Stimulated activated naive CD4-positive, alpha-beta T cell (primary cell): ENCODE measurements at places on chromosomes 6 and 20.

- DNase-seq, result peak; percentile 49
These were observed 252.8 kb downstream of the CDH26 start for GRCh38 chr20:60210779-60211617.

- DNase-seq, result no peak
These were observed 388.4 kb upstream of the GJE1 start for GRCh38 chr6:141744194-141744925.

- no peak for DNase-seq
These were observed 16.9 kb downstream of the KCNK15 start for GRCh38 chr20:44762466-44763140.

- DNase-seq, result no peak
These were observed 2.8 kb upstream of the MAS1L start for GRCh38 chr6:29490552-29490951.

GRCh38 chr6:148027201-148027600 is 315.4 kb upstream of the SASH1 start:
- DNase-seq, result no peak

DNA sequence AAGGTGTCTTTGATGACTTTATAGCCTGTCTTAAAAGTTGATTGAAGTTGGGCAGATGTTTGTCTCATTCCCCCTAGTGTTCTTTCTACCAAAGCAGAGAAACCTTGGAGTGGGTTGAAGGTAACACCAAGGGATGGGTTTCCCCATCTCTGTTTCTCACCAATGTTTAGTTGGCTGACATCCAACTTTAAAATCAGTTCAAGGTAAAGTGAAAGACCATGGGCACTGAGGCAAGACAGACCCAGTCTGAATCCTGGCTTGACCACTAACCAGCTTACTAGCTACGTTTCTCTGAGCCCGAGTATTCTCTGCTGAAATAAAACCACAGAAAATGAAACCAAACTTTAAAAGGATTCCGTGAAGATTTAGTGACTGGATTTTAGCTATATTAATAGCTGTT is 258.9 kb downstream of the KIF16B start:
- no peak for DNase-seq

DNA sequence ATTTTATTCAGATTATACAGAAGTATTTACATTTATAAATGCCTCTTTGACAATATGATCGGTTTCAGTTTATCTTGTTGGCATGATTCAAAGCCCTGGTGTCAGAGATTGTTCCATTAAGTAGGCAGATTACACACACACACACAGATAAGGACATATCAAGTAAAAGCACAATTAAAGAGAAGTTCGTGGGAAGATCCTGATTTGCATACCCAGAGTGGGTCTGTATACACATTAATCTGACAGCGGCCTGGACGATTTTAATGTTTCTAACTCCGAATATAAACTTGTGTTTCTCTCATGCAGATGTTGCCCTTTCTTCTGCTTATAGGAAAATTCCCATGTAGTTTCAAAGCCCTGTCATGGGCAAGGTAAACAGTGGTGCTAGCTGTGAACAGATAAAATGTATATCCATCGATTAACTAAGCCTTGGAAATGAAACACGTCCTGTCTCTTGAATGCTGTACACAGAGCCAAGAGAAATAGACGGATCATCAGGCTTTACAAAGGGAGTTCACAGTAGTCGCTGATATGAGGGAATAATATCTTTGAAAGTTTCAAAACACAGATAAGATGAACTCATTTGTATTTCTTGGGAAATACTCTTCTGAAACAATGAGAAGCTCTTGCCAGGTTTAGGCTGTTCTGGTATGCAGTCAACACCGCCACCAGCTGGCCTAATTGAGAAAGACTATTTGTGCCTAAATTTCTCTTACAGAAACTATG is 108.2 kb upstream of the GMDS start:
- peak; percentile 28 for DNase-seq

GRCh38 chr6:29995340-29995777 is 53.0 kb downstream of the HLA-A start:
- no peak for DNase-seq

- no peak for DNase-seq
These were observed 43.6 kb downstream of the KIAA1755 start for GRCh38 chr20:38216746-38217595.

- no peak for DNase-seq
These were observed 3.3 kb downstream of the MTHFD1L start for GRCh38 chr6:150868759-150869158.

DNA sequence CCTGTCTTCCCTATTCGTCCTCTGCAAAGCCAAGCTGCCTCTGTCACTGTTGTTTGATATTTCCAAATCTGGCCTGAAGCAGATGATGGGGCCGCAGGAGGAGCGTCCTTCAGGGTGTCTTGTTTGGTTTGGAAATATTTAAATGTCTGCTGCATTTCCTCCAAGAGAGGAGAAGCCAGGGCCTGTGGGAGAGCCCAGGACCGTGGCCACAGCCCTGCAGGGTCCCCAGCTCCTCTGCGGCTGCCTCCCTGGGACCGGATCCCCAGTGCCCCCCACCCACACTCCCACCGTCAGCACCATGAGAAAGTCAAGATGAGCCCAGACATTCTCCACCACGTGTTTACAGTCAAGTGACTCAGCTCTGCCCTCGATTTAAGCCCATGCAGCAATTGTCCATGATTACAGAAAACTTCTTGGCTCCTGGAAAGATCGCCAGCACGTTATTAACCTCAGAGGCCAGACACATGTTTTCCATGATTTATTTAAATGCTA is 18.2 kb downstream of the FOXF2 start:
- DNase-seq, result no peak

DNA sequence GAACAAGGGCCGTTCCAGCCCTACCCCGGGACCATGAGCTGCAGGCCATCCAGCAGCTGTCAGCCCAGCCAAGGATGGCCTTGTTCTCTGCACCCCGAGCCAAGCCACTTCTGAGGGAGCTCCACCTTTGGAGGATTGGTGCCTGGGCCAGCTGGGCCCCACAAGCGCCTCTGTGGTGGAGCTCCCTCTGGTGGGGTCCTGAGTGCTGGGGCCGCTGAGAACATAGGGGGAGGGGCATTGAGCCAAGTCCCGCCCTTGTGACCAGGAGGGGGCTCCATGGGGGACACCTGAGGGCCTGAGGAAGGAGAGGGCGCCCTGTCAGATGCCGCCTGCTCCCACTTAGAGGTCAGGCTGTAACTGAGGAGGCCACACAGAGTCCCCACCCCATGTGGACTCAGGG is 43.2 kb downstream of the YTHDF1 start:
- no peak for DNase-seq

GRCh38 chr6:32166411-32167061 is 2.1 kb downstream of the EGFL8 start:
- no peak for DNase-seq

- no peak for DNase-seq
These were observed 29.4 kb downstream of the SIM1 start for GRCh38 chr6:100435299-100435698.
